ENCODE measurements at places on chromosomes 2 and 18.

GRCh38 chr2:232539298-232540231 lies at the start of gene CHRNG:
Gene CHRNG (plus strand): TSS chr2:232539692. CDS start chr2:232539748, 56 bp downstream.
- H3K27me3 ChIP-seq, result peaks cover 30% of the 10 kb centered on the region
- H3K4me3 ChIP-seq, result no peak within 1 kb of the TSS
- DNase-seq, result no peak

GRCh38 chr18:12699747-12700146 lies 2.8 kb downstream of the CEP76 start:
- H3K4me3 ChIP-seq, result no peak overlapping the region
- H3K4me1 ChIP-seq, result peaks cover 34% of the 10 kb centered on the region
- H3K36me3 ChIP-seq, result peaks cover 27% of the 10 kb centered on the region
- DNase-seq, result no peak
- H3K27me3 ChIP-seq, result no peaks in the 10 kb centered on the region

DNA sequence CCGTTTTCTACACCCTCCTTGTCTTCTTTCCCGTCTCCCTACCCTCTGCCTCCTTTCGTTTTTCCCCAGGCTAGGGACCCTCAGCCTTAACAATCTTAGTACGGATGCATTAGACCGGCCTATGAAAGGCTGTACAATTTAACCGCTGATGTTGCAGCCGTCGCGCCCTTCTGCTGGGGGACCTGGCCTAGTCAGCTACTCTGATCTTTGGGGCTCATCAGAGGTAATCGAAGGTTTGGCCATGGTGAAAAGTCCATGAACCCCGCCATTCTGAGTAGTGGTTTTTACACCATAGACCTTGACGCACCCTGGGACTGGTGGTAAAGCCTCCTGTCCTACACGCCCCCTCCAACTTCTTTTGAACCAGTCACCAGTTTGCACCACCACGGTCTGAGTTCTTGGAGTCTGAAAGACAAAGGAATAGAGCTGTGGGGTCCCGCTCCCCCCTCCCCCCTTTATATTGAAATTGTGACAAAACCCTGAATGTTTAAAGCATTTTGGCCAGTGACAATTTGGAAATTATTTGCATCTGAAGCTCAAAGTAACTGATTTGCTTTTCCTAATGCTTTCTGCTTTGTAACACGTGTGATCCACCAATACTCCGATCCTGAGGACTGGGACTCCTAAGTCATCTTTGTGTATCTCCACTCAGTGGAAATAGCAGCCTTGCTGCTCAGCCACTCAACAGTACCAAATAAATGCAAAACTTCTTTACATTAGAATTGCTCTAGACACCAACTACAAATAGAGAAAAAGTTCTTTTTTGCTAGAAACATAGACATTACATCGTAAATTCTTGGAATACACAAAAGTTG lies 642 bp upstream of the SRSF7 start:
- peaks cover 47% of the 10 kb centered on the region for H3K4me1 ChIP-seq
- peak overlapping the region; percentile 100 for H3K27ac ChIP-seq
- H3K4me3 ChIP-seq, result peak overlapping the region; percentile 99
- H3K27me3 ChIP-seq, result no peaks in the 10 kb centered on the region
- no peak for DNase-seq

DNA sequence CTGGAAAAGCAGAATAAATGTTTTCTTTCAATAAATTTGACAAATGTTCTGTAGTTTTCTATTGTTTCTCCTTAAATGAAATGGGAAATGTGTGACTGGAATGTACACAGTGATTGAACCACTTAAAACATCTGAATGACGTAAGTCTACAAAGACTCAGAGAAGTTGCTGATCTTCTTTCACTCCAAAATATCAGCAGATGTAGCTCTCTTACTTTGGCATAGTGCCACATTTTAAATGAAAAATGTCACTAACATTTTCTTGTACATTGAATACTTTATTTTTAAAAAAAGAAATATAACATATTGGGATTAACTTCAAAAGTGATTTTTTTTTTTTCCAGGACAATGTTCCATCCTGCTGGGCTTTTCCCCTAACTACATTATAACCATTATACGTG lies 565.6 kb downstream of the TMEM182 start:
- no peak overlapping the region for H3K27ac ChIP-seq
- DNase-seq, result no peak
- no peaks in the 10 kb centered on the region for H3K36me3 ChIP-seq
- H3K4me1 ChIP-seq, result no peaks in the 10 kb centered on the region

GRCh38 chr2:45680351-45680967 lies 29.0 kb downstream of the PRKCE start:
- no peak overlapping the region for H3K27ac ChIP-seq
- peaks cover 2% of the 10 kb centered on the region for H3K36me3 ChIP-seq
- H3K4me3 ChIP-seq, result no peak overlapping the region
- H3K27me3 ChIP-seq, result no peaks in the 10 kb centered on the region
- DNase-seq, result no peak
- peaks cover 20% of the 10 kb centered on the region for H3K4me1 ChIP-seq

- H3K4me3 ChIP-seq, result no peak overlapping the region
- H3K36me3 ChIP-seq, result no peaks in the 10 kb centered on the region
- DNase-seq, result no peak
- no peak overlapping the region for H3K27ac ChIP-seq
- no peaks in the 10 kb centered on the region for H3K27me3 ChIP-seq
Observed at GRCh38 chr2:12856934-12857601, 140.3 kb downstream of the TRIB2 start.

DNA sequence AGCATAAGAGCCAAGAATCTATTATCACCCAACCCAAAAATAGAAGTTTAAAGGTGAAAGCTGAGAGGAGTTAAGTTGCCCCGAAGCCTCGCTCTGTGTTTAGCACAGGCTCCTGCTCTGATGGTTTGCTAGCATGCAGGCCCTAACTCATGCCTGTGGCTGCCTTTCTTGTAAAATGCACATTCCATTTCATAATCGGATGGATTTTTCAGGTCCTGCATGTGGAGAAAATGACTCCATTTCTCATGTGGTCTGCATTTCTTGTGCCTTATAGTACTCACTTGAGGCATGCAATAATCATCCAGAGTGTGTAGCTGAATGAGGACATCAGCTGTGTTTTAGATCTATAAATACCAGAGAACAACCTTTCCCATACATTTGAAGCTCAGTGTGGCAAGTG lies 381.8 kb downstream of the CPS1 start:
- H3K4me3 ChIP-seq, result no peak overlapping the region
- no peaks in the 10 kb centered on the region for H3K4me1 ChIP-seq
- H3K27me3 ChIP-seq, result no peaks in the 10 kb centered on the region
- H3K27ac ChIP-seq, result no peak overlapping the region

DNA sequence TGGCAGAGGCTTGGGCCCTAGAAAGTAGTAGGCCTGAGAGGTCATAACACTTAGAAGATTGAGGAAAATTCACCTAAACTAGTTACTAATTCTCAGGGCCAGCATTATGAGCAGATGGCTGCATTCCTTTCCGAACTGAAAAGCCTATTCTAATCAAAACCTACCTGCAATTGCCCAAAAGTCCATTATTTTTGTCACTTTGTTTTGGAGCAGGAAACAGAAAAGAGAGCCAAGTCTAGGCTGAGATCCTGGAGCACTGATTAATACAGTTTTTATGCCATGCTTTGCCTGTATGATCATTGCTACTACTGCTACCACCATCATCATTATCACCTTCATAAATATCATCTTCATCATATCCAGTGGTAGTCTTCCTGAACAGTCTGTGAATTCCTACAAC lies 14.7 kb downstream of the VSNL1 start:
- H3K27ac ChIP-seq, result no peak overlapping the region
- H3K4me3 ChIP-seq, result no peak overlapping the region
- H3K36me3 ChIP-seq, result no peaks in the 10 kb centered on the region
- H3K27me3 ChIP-seq, result no peaks in the 10 kb centered on the region

DNA sequence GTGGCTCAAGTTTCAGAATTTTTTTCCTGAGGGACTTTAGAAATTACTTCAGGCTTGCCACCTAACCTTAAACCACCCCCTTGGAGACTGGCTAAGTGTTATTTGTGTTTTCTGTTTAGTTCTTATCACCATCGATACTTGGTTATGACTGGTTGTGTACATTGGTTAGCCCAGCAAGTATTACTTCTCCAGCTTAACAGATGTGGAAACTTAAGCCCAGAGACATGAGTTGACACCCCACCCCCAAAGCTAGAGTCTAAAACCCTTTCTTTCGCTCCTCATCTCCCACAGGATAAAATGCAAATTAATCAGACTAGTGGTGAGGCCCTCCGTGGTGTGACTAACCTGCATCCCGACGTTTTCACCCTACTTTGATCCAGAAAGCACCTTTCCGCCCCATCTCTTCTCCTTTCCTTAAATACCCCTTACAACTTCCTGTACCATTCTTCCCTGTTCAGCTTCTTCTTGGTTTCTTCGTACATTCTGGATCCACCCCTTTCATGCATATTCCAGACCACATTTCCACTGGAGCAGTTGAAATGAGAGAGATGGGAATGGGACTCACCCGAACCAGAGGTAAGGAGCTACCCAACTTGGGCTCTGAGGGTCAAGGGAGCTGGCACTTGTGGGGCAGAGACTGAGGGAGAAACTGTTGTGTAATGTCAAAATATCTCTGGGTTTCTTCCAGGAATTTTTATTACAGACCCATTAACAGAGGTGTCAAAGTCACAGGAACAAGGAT lies 819 bp upstream of the MAP3K2 start:
- H3K36me3 ChIP-seq, result peaks cover 29% of the 10 kb centered on the region
- H3K27me3 ChIP-seq, result no peaks in the 10 kb centered on the region
- H3K27ac ChIP-seq, result peak overlapping the region; percentile 99
- DNase-seq, result no peak

- no peaks in the 10 kb centered on the region for H3K27me3 ChIP-seq
- H3K4me3 ChIP-seq, result no peak overlapping the region
- no peak overlapping the region for H3K27ac ChIP-seq
- peaks cover under 1% of the 10 kb centered on the region for H3K36me3 ChIP-seq
- H3K4me1 ChIP-seq, result peaks cover 40% of the 10 kb centered on the region
Observed at GRCh38 chr2:190655113-190655512, 6.2 kb downstream of the NAB1 start.

DNA sequence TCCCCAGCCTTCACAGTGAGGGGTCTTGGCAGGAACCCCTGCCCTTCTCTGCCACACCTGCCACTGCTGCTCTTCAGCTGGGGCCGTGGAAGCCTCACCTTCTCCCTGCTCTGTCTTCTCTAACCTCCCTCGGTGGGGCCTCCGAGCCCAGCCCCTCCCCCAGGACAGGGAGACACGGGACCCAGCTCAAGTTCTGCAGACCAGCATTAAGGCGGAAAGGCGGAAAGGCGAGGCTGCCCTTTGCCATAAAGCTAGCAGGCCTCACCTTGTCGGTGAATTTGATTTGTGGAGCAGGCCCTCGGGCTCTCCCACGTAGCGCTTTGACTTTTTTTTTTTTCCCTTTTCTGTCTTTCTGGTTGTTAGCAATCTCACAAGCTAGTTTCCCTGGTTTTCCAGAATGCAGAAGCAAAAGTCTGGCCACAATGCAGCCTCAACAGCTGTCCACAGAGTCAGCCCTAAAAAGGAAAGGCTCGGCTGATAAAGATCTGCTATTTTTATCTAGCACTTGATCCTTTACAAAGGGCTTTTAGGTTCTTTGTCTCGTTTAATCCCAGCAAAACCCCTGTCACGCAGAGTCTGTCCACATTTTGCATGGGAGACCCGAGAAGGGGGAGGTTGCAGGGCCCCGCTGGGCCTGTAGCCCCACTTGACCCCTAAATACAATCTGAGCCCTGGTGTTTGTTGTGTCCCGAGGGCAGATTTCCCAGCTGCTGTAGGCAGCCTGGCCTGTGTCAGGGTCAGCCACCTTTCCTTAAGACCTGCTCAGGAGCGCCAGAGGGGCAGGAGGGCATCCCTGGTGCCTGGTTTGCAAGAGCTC lies 6.0 kb downstream of the ITM2C start:
- no peak for DNase-seq
- no peaks in the 10 kb centered on the region for H3K27me3 ChIP-seq
- peaks cover 5% of the 10 kb centered on the region for H3K36me3 ChIP-seq
- H3K4me3 ChIP-seq, result no peak overlapping the region
- H3K27ac ChIP-seq, result no peak overlapping the region

DNA sequence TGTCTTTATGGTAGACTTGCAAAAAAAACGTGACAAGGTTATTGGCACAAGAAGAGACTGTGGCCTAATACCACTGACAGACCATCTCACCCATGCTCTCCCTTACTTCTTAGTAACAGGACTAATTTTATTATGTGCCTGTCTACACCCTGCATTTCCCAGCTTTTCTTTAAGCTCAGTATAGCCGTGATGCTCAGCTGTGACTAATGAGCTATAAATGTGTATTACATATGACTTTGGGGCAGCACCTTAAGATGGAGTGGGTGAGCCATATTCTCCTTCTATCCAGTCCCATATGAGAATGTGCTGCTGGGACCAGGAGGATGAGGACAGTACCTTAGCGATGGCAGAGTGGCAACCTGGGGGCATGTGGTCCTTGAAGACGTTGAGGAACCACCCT lies 293.5 kb downstream of the RNF144A start:
- H3K4me1 ChIP-seq, result no peaks in the 10 kb centered on the region
- H3K27ac ChIP-seq, result no peak overlapping the region
- no peak overlapping the region for H3K4me3 ChIP-seq
- DNase-seq, result no peak
- H3K27me3 ChIP-seq, result no peaks in the 10 kb centered on the region
- H3K36me3 ChIP-seq, result no peaks in the 10 kb centered on the region

GRCh38 chr2:233469261-233470010 lies 97.1 kb downstream of the USP40 start:
- H3K4me1 ChIP-seq, result no peaks in the 10 kb centered on the region
- peaks cover 31% of the 10 kb centered on the region for H3K36me3 ChIP-seq
- DNase-seq, result no peak
- H3K27ac ChIP-seq, result no peak overlapping the region

- no peak for DNase-seq
- H3K4me1 ChIP-seq, result no peaks in the 10 kb centered on the region
- H3K27me3 ChIP-seq, result no peaks in the 10 kb centered on the region
- no peaks in the 10 kb centered on the region for H3K36me3 ChIP-seq
- H3K4me3 ChIP-seq, result no peak overlapping the region
- no peak overlapping the region for H3K27ac ChIP-seq
Observed at GRCh38 chr2:220198896-220199295, 571.5 kb downstream of the SLC4A3 start.

DNA sequence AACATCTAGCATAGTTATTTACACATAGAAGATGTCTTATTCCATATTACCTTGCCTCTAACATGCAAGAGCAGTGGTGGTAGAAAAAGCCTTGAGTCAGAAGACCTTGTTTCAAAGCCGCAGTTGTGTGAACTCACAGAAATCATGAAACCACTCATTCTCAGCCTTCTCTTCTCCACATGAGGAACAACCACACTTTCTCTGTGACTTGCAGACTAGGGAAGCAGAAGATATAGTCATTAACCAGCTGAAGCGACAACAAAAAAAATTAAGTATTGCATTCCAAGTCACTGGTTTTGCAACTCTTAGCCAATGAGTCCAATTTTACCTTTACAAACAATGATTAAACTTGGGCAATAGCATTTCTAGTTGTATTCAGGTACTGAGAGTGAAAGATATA lies 19.0 kb downstream of the TWSG1 start:
- no peaks in the 10 kb centered on the region for H3K27me3 ChIP-seq
- no peak overlapping the region for H3K4me3 ChIP-seq
- no peak for DNase-seq
- peaks cover 5% of the 10 kb centered on the region for H3K4me1 ChIP-seq
- no peak overlapping the region for H3K27ac ChIP-seq
- H3K36me3 ChIP-seq, result no peaks in the 10 kb centered on the region

DNA sequence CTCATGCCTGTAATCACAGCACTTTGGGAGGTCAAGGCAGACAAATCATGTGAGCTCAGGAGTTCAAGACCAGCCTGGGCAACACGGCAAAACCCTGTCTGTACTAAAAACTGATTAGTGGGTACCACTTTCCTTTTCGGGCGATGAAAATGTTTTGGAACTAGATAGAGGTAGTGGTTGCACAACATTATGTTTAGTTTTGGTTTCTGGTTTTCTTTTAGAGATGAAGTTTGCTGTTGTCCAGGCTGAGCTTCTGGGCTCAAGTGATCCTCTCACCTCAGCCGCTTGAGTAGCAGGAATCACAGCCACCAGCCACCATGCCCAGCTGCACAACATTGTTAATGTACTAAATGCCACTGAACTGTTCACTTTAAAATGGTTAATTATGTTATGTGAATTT lies 27.6 kb downstream of the AAK1 start:
- no peaks in the 10 kb centered on the region for H3K27me3 ChIP-seq
- H3K4me1 ChIP-seq, result peaks cover 45% of the 10 kb centered on the region
- peaks cover 6% of the 10 kb centered on the region for H3K36me3 ChIP-seq
- H3K4me3 ChIP-seq, result no peak overlapping the region

All from central memory CD8-positive, alpha-beta T cell (primary cell).